ENCODE measurements at places on chromosomes 16 and 17.

- no peak for DNase-seq
These were observed 7.4 kb downstream of the CIBAR2 start for GRCh38 chr16:85104821-85105391.

GRCh38 chr16:72645538-72645937 is 402.4 kb downstream of the ZFHX3 start:
- DNase-seq = no peak

DNA sequence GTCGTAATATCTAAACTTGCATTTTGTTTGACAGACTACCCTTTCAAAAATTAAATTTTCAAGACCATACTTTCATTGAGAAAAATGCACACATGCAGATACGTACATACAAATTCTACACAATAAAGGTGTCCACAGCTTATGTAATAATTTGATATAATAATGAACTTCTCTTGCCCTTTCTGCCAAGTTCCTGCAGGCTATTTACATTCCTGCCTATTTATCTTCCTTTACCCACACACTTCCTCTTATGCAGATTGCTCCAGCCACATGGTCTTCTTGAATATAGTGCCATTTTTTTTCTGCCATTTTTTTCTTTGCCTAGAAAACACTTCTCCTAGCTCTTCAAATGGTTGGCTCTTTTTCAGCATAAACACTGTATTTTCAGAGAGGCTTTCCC is 826.9 kb upstream of the CDH8 start:
- no peak for DNase-seq

- no peak for DNase-seq
These were observed 113.9 kb upstream of the ADAMTS18 start for GRCh38 chr16:77548766-77549165.

GRCh38 chr17:38403491-38403890 is 24.8 kb upstream of the ARHGAP23 start:
- no peak for DNase-seq

DNA sequence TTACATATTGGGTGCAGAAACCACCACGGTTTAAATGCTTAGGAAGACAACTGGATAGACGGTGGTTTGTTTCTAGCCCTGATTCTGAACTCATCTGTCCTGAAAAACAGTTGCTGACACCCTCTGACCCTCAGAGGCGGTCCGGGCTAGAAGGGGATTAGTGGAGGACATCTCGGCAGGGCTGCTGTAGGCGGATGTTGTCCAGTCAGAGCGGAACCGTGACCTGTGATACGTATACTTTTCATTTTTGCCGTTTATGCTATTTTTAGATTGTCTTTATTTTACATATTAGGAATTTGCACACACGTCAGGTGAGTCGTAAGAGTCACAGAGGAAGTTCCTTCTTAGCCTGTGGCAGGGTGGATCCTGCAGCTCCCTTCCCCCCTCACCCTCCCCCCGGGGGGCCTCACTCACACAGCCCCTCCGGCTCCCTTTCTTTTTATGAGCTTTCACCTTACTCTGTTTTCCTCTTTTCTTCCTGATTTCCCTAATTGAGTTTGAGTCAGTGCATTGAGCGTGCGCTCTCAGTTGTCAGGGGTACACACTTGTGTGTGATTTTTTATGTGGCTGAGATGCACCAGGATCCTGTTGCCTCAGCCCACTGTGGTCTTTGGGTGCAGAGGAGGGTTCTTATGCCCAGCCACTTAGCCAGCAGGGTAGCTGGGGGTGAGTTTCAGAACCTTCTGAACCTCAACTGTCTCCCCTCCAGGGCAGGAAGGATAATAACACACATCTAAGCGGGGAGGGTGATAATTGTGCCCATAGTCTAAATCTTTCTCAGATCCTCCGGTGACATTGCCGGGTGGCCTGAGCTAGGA is 211.1 kb upstream of the CHMP6 start:
- DNase-seq = no peak
